ENCODE measurements at places on chromosomes 5 and 9.

GRCh38 chr5:71873191-71873591, 154.1 kb downstream of the CARTPT start:
- no peak for DNase-seq

DNA sequence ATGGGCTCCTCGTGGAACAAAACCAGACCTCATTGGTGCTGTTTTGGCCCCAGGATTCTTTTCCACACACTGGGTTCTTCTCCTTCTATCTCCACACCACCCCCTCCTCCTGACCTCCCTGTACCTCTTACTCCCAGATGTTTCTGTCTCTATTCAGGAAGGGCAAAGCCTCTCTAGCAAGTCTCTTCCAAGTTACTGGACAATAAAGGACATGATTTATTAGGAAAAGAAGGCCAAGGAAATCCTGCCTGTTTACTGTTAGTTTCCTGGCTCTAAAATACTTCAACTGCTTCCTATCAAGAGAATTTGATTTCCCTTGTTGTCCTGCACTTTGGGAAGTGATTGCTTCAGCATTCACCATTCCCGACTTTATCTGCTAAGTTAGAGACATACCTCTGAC, 262.0 kb downstream of the SAXO1 start:
- DNase-seq, result no peak

GRCh38 chr5:41985945-41986695, 61.0 kb downstream of the FBXO4 start:
- DNase-seq, result no peak

DNA sequence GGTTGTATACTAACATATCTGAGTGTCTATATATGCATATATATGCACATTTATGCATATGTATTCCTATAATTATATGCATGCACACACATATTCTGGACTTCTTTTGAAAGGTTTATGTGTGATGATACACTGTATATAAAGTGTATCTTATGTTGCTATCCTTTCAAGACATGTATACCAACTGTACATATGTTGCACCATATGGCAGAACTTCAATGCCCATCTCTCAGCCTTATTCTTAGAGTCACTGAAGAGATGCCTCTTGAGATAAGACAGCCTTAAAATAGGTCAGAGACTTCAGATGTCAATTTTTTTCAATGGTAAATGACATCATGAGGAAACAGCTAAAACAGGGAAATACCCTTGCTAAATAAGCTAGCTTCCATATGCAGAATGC, 461.4 kb downstream of the SPATA31D1 start:
- no peak for DNase-seq

GRCh38 chr9:134403292-134403681, 77.0 kb downstream of the RXRA start:
- no peak for DNase-seq

GRCh38 chr5:171629628-171630349, 155.8 kb upstream of the SMIM23 start:
- no peak for DNase-seq

- DNase-seq, result no peak
These were observed 4.2 kb downstream of the PTRH1 start for GRCh38 chr9:127711226-127711701.

DNA sequence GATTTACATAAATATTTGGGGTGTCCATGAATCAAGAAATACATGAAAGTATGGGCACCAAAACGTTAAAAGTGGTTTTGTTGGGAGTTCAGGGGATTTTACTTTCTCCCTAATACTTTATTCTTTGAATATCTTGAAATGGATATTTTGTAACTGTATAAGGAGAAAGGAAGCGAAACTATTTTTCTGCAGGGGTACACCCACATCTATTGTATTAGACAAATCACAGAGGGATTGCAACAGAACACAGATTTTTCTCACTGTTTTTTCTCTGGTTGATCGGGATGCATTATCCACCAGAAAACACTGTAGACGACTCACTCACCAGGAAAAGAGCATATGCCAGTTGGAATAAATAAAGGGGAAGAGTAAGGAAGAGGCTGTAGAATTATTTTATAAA, 1.2 kb upstream of the RABGAP1 start:
- no peak for DNase-seq

GRCh38 chr5:78644741-78645300, 3.8 kb downstream of the LHFPL2 start:
- DNase-seq, result no peak

DNA sequence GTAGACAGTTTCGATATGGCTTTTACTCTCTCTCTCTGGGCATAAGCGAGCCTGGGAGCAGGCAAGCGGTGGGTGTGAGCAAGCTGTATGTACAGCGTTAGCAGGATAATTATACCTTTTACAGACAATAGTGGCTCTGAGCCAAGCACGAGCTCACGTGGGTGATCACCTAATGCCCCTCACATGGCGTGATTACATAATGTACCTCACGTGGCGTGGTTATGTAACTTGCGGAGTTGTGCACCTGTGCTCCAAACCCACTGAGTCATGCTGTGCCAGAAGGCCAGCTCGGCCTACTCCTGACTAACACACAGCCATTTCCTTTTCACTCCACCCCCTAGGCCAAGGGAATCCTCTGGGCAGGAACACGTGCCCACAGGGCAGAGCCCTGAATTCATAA, 797.2 kb downstream of the EFNA5 start:
- DNase-seq, result no peak

- no peak for DNase-seq
These were observed 68.2 kb downstream of the TLE1 start for GRCh38 chr9:81621118-81621517.

DNA sequence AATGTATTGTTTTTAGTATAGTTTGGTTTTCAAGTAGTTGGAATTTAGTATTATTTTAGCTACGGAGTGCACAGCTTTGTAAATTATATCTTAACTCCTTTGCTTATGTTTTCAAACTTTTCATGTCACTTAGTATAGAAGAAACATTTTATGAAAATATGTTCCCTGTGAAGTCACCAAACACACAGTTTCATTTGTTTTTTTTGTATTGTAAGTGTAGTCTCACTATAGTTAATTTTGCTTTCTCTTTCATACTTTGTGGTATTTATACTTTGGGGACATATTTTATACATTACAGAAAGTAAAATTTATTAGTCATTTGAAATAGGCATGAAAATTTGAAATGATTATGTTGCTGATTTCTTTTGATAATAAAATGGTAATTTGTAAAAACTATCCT, 5.0 kb downstream of the CHSY3 start:
- no peak for DNase-seq

DNA sequence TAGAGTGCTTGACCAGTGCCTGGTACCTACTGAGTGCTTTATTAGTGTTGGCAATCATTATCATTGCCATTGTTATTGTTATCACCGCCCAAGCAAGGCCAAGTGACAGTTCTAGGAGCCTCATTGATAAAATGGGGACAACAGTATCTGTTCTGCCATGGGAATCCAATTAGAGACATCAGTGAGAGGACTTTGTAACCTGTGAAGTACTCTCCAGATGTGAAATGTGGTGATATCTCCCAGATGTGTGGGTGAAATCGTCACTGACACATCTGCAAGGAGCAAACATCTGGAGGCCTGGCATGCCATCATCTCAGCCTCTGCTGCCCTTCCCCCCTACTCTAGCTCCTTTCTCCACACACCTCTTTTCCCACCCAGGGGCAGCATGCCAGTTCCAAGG, 260.8 kb downstream of the PAPPA start:
- no peak for DNase-seq

Data from left renal cortex interstitium (tissue), 4 donors.